Endodermal cell (in vitro differentiated cells): ENCODE measurements at places on chromosomes 3 and 15. TPM values are rescaled to one million over a fixed set of nuclear protein-coding genes. Genes with fewer than 3 reads are reported as not detected.

DNA sequence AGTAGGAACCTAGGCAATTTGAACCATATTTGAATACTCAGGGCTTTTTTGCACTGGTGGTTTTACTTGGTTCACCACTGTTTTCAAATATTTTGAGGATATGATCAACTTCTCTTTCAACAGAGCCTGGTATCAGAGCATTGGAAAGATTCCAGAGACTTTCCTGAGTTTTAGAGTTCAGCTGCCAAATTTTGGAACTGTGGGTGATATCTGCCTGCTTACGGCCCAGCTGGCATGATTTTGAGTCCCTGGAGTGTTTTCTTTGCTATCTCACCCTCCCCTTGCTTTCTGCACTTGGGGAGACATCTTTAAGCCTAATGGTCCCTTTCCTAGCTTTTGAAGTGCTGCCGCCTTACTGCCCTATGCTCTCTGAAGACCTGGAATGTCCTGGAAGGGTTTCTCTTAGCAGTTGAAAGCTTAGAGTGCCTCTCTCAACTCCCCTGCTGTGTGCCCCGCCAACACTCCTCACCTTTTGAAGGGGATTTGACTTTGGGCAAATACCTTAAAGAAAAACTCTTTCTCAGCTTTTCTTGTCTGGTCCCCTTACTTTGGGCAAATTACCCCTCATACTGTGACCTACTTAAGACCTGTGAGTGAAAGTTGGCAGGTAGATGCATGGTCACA, 539.1 kb downstream of the MFSD1 start:
- no peak overlapping the region for H3K4me3 ChIP-seq
- no peaks in the 10 kb centered on the region for H3K4me1 ChIP-seq
- H3K27ac ChIP-seq = no peak overlapping the region
- no peaks in the 10 kb centered on the region for H3K36me3 ChIP-seq
- DNase-seq = peak; percentile 76
- no peaks in the 10 kb centered on the region for H3K27me3 ChIP-seq

- H3K36me3 ChIP-seq = peaks cover 94% of the 10 kb centered on the region
- no peak for DNase-seq
- H3K4me1 ChIP-seq = no peaks in the 10 kb centered on the region
- no peak overlapping the region for H3K4me3 ChIP-seq
- H3K27me3 ChIP-seq = no peaks in the 10 kb centered on the region
Measured at GRCh38 chr15:42165106-42165505, 8.7 kb upstream of the PLA2G4F start.

- H3K27ac ChIP-seq = no peak overlapping the region
- no peaks in the 10 kb centered on the region for H3K4me1 ChIP-seq
- no peaks in the 10 kb centered on the region for H3K36me3 ChIP-seq
- no peaks in the 10 kb centered on the region for H3K27me3 ChIP-seq
- H3K4me3 ChIP-seq = no peak overlapping the region
Measured at GRCh38 chr3:138465925-138466324, 31.5 kb downstream of the ESYT3 start.

DNA sequence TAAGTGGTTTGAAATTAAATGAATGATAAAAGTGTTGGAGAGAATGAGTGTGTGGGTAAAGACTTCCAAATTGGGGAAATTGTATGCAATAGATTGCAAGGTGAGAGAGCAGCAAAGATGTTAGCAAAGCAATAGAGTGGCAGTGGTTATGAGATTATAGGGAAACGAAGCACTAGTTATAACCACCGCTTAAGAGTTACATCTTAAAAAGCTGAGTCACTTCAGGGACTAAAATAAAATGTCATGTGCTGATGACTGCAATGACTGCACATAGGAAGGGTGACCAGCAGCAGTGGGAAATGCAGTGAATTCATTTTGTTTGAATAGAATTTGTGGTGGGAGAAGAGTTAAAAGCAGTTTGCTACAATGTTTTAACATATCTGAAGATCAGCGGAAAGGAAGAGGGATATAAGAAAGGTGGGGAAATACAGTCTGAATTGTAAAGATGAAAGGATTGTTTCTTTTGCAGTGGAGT, 127.3 kb downstream of the RAP2B start:
- no peak for DNase-seq
- H3K27me3 ChIP-seq = no peaks in the 10 kb centered on the region
- H3K4me3 ChIP-seq = no peak overlapping the region
- H3K4me1 ChIP-seq = no peaks in the 10 kb centered on the region

DNA sequence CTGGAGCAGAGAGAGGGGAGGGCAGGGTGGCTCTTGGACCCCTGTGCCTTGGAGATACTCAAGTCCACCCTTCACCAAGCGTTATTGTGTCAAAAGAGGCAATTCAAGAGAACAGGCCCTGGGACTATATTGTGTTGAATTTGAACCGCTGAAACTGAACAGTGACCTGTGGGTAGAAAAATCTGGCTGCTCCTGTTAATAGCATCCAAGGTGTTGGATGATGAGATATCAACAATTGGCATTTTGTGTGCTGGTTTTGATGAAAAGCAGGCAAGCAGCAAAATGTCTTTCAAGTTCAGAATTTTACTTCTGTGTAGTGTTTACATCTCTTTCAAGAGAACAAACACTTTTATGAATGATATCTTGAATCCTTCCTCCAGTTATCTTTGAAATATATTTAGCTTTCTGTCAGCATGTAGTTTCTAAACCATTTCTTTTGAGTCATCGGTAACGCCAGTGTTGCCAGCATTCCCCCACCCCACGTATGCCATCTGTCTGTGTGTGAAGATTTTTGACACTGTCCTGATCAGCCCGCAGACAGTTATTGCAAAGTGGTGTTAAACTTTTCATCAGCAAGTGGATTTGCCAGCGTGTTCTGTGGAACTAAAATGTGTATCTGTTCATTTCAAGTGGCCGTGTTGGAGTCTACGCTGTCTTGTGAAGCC, 34.8 kb downstream of the PDHB start:
- H3K4me3 ChIP-seq = no peak overlapping the region
- DNase-seq = no peak
- H3K4me1 ChIP-seq = peaks cover 7% of the 10 kb centered on the region
- no peaks in the 10 kb centered on the region for H3K27me3 ChIP-seq
- H3K36me3 ChIP-seq = peaks cover 11% of the 10 kb centered on the region
- H3K27ac ChIP-seq = no peak overlapping the region

- no peaks in the 10 kb centered on the region for H3K27me3 ChIP-seq
- no peak for DNase-seq
- no peak overlapping the region for H3K4me3 ChIP-seq
- no peak overlapping the region for H3K27ac ChIP-seq
- no peaks in the 10 kb centered on the region for H3K4me1 ChIP-seq
Measured at GRCh38 chr3:165835431-165835830, 1.8 kb downstream of the BCHE start.

Gene SPTSSB
- 1.9 and 2.3 TPM in 2 replicates for total RNA-seq

Gene RARB
- 17.2 to 23.1 TPM (median 21.9 TPM) in 3 replicates for total RNA-seq

Gene GABRR3
- not detected in 3 replicates for total RNA-seq

Gene C3orf80
- 0.24 to 0.47 TPM (median 0.46 TPM) in 3 replicates for total RNA-seq

Gene CD86
- total RNA-seq = not detected in 2 replicates
